Calu3 (cell line): ENCODE measurements at places on chromosomes 2 and 18. TPM values are rescaled to one million over a fixed set of nuclear protein-coding genes. Genes with fewer than 3 reads are reported as not detected.

DNA sequence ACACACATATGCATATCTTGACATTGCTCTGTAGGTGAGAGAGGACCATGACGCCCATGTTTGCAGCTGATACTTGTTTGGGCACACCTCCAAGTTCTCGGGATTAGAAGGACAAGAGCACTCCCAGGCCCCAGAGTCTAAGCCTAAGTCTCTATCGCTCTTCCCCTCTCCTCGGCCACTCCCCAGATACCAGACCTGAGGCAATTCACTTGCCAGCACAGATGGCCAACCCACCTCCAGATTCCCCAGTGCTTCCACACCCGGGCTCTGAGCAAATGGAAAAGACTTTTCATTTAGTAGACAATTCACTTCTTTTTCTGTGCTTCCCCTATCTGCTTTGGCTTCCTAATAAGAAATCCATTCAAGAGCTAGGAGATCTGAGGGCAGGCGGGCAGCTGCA lies 32.9 kb downstream of the EHD3 start:
- no peak overlapping the region for H3K27ac ChIP-seq
- no peak for DNase-seq
- H3K4me3 ChIP-seq, result no peak overlapping the region
- no peaks in the 10 kb centered on the region for H3K36me3 ChIP-seq
- no peaks in the 10 kb centered on the region for H3K4me1 ChIP-seq

The MARCHF4 gene
- total RNA-seq, result 0.37 and 0.54 TPM in 2 replicates

- DNase-seq, result no peak
These were observed 164.0 kb upstream of the ZEB2 start for GRCh38 chr2:144683966-144684365.

GRCh38 chr2:109317471-109318095 lies 188.6 kb downstream of the SH3RF3 start:
- no peak overlapping the region for H3K4me3 ChIP-seq
- no peaks in the 10 kb centered on the region for H3K36me3 ChIP-seq
- H3K27me3 ChIP-seq, result peaks cover 100% of the 10 kb centered on the region
- H3K27ac ChIP-seq, result no peak overlapping the region
- H3K4me1 ChIP-seq, result no peaks in the 10 kb centered on the region

DNA sequence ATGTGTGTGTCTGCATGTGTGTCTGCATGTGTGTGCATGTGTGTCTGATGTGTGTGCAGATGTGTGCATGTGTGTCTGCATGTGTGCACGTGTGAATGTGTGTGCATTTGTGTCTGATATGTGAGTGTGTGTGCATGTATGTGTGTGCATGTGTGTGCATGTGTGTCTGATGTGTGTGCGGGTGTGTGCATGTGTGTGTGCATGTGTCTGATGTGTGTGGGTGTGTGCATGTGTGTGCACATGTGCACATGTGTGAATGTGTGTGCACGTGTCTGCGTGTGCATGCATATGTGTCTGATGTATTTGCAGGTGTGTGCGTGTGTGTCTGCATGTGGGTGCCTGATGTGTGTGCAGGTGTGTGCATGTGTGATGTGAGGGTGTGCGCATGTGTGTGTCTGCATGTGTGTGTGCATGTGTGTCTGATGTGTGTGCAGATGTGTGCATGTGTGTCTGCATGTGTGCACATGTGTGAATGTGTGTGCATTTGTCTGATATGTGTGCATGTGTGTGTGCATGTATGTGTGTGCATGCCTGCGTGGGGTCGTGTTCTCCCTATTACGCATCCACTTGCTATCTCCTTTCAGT lies 470.1 kb upstream of the HS6ST1 start:
- no peaks in the 10 kb centered on the region for H3K27me3 ChIP-seq
- H3K4me3 ChIP-seq, result no peak overlapping the region
- H3K4me1 ChIP-seq, result no peaks in the 10 kb centered on the region
- no peaks in the 10 kb centered on the region for H3K36me3 ChIP-seq
- no peak for DNase-seq
- no peak overlapping the region for H3K27ac ChIP-seq

The ITM2C gene
- 55.0 and 57.1 TPM in 2 replicates for total RNA-seq

DNA sequence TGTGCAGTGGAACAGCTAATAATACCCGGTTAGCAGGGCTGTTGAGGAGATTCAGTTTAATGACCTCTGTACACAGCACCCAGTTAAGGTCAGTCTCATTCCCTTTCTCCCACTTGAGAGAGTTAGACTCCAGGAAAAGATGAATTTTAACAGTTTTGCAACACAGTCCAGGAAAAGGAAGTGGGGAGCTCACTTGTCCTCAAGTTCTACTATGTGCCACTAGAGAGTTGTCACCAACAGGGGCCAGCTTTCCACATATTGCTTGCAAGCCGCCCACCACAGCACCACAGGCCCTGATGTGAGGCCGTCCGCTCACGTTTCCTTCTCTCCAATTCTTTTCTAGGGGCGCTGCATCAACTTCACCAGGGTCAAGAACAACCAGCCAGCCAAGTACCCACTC lies 142.1 kb downstream of the GFPT1 start:
- no peaks in the 10 kb centered on the region for H3K4me1 ChIP-seq
- no peak overlapping the region for H3K27ac ChIP-seq
- no peak for DNase-seq
- H3K4me3 ChIP-seq, result no peak overlapping the region

DNA sequence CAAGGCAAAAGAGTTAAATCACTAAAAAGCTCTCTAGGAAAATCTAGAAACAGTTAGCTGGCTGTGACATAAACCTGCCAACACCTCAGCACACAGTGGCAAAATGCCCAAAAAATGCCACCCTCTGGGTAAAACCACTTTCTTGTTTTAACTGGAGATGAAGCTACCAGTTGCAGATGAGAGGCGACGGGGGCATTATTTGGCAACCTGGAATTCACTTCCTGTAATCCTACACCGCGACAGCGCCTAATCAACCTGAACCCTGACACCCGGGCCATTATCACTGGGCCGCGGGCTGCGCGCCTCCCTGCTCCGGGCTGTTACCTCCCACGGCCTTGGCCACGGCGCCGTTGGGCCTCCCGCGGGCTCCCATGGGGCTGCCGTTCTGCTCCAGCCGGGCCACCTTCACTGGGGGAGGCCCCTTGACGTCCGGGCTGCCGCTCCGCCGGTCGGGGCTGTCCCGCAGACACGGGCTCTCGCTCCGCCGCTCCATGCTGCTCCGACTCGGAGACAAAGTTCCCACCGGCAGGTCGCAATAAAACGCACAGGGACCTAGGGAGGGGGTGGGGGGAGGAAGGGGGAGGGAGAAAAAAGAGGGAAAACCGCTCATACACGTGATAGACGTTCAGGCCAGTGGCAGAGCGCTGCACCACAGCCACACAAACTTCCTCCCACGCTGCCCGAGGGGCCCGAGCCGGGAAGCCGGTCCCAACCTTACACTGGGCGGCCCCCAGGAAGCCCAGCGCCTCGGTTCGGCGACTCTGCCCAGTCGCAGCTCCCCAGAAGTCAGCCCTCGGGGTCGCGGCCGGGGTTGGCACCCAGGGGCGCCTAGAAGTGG lies 2.0 kb downstream of the SATB2 start:
- peak overlapping the region; percentile 91 for H3K4me3 ChIP-seq
- no peaks in the 10 kb centered on the region for H3K4me1 ChIP-seq
- H3K27ac ChIP-seq, result peak overlapping the region; percentile 39
- H3K36me3 ChIP-seq, result peaks cover 54% of the 10 kb centered on the region
- no peaks in the 10 kb centered on the region for H3K27me3 ChIP-seq

The ABCB6 gene
- 11.7 and 12.1 TPM in 2 replicates for total RNA-seq

DNA sequence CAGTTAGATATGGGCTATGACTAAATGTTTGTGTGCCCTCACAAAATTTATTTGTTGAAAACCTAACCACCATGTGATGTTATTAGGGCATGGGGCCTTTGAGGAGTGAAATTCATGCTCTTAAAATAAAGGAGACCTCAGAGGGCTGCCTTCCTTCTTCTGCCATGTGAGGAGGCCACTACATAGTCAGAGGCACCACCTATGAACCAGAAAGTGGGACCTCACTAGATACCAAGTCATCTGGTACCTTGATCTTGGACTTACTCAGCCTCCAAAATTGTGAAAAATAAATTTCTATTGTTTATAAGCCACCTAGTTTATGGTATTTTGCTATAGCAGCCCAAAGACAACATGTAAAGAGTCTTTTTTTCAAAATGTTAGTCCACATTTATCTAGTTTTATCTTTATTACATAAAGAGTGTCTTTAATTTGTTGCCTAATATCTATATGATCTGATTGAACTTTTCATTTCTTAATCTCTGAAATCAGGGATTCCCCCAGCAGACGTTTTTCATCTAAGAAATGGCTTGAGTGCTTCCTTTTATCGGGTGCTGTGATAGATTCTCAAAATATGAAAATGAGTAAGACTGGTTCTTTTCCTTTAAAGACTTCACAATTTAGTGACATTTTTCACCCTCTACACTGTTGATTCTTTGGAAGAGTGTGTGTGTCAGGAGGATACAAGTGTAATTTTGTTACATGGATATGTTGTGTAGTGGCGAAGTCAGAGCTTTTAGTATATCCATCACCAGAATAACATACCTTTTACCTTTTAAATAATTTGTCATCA lies 34.2 kb downstream of the PMS1 start:
- no peak overlapping the region for H3K27ac ChIP-seq
- no peaks in the 10 kb centered on the region for H3K4me1 ChIP-seq
- no peak for DNase-seq

The ATP5MC3 gene
- 209 and 225 TPM in 2 replicates for total RNA-seq

The PARD6G gene
- 0.81 and 1.5 TPM in 2 replicates for total RNA-seq

DNA sequence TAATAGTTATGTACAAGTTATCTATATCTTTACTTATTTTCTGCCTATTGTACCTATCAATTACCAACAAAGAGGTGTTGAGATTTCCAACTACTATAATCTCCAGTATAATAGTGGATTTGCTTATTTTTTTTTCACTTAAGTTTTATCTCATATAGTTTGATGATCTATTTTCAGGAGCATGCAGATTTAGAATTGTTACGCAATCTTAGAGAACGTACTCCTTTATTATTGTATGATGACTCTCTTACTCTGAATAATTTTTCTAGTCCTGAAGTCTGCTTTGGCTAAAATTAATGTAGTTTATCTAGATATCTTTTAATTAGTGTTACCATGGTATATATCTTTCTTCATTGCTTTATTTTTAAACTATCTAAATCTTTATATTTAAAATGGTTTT lies 205.2 kb downstream of the SCG2 start:
- H3K27me3 ChIP-seq, result no peaks in the 10 kb centered on the region
- no peaks in the 10 kb centered on the region for H3K4me1 ChIP-seq
- H3K4me3 ChIP-seq, result no peak overlapping the region
- no peak overlapping the region for H3K27ac ChIP-seq
- no peaks in the 10 kb centered on the region for H3K36me3 ChIP-seq

The LOXHD1 gene
- not detected in 2 replicates for total RNA-seq

- H3K27me3 ChIP-seq, result peaks cover 83% of the 10 kb centered on the region
- no peaks in the 10 kb centered on the region for H3K36me3 ChIP-seq
- no peaks in the 10 kb centered on the region for H3K4me1 ChIP-seq
- H3K4me3 ChIP-seq, result no peak overlapping the region
- DNase-seq, result no peak
These were observed 80.9 kb upstream of the ARHGAP28 start for GRCh38 chr18:6648581-6648980.

DNA sequence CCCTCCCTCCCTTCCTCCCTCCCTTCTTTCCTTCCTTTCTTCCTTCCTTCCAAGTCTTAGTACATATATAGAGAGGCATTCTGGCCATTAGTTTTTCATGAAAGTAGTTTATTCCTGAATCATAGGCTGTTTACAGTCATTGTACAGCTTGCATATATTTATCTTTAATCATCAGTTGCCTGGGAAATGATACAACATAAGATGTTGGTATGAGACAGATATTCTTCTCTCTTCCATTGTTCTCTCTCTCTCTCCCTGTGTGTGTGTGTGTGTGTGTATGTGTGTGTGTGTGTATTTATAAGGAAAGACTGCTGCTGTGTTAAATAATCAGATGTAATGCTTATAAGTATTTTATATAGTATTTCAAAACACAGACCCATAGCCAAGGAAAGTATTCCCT lies 289.8 kb upstream of the UBE2E3 start:
- H3K4me3 ChIP-seq, result no peak overlapping the region
- no peaks in the 10 kb centered on the region for H3K27me3 ChIP-seq
- H3K4me1 ChIP-seq, result peaks cover 8% of the 10 kb centered on the region
- no peak overlapping the region for H3K27ac ChIP-seq
- no peaks in the 10 kb centered on the region for H3K36me3 ChIP-seq

DNA sequence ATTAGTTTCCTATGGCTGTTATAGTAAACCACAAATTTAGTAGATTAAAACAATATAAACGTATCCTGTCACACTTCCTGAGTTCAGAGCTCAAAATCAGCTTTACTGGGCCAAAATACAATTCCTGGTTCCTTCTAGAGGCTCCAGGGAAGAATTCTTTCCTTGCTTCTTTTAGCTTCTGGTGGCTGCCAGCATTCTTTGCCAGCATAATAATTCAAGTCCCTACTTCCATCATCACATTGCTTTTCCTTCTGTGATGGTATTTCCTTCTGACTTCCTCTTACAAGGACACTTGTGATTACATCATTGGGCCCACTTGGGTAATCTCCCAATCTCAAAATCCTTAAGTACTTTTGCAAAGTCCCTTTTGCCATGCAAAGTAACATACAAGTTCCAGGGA lies 40.6 kb downstream of the MOB4 start:
- H3K36me3 ChIP-seq, result peaks cover 5% of the 10 kb centered on the region
- H3K4me3 ChIP-seq, result no peak overlapping the region
- H3K27ac ChIP-seq, result no peak overlapping the region
- no peak for DNase-seq

GRCh38 chr2:112834396-112835037 lies 2.1 kb downstream of the IL1B start:
- peaks cover 70% of the 10 kb centered on the region for H3K4me1 ChIP-seq
- H3K36me3 ChIP-seq, result peaks cover 20% of the 10 kb centered on the region
- H3K27ac ChIP-seq, result peak overlapping the region; percentile 35

DNA sequence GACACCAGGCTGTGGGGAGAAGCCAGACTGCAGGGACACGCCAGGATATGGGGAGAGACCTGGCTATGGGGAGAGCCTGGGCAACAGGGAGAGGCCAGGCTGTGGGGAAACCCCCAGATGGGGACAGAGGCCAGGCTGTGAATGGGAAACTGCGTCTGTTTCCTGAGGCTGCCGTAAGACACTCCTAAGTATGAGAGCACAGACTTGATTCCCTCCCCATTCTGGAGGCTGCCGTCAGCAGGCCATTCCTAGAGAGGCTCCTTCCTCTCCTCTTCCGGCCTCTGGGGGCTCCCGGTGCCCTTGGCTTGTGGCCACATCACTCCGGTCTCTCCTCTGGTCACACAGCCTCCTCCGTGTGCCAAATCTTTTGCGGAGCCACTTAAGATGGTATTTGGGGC lies 32.3 kb downstream of the ADI1 start:
- no peaks in the 10 kb centered on the region for H3K4me1 ChIP-seq
- peaks cover 10% of the 10 kb centered on the region for H3K36me3 ChIP-seq
- H3K27me3 ChIP-seq, result no peaks in the 10 kb centered on the region
- H3K27ac ChIP-seq, result no peak overlapping the region

DNA sequence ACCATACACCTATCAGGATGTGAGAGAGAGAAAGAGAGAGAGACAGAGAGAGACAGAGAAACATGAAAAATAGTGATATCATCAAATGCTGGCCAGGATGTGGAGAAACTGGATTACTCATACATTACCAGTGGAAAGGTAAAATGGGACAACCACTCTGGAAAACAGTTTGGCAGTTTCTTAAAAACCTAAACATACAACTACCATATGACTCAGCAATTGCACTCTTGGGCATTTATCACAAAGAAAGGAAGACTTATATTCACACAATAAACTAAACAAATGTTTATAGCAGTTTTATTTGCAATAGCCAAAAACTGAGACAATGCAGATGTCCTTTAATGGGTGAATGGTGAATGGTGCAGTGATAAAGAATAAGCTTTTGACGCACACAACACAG lies 29.1 kb downstream of the SLC4A3 start:
- no peak for DNase-seq
- peaks cover 9% of the 10 kb centered on the region for H3K36me3 ChIP-seq
- peaks cover 16% of the 10 kb centered on the region for H3K4me1 ChIP-seq
- no peak overlapping the region for H3K4me3 ChIP-seq
- no peaks in the 10 kb centered on the region for H3K27me3 ChIP-seq

- no peak overlapping the region for H3K4me3 ChIP-seq
- no peaks in the 10 kb centered on the region for H3K27me3 ChIP-seq
- no peaks in the 10 kb centered on the region for H3K4me1 ChIP-seq
- DNase-seq, result no peak
- no peak overlapping the region for H3K27ac ChIP-seq
These were observed 41.7 kb downstream of the SUMO1 start for GRCh38 chr2:202196727-202197126.
